ENCODE measurements at places on chromosomes 13 and 19.

- peak; percentile 38 for DNase-seq
These were observed 41.9 kb upstream of the POSTN start for GRCh38 chr13:37640499-37640898.

GRCh38 chr13:77390391-77390790 is 63.5 kb upstream of the MYCBP2 start:
- DNase-seq, result no peak

GRCh38 chr13:100195568-100195967 is 106.7 kb downstream of the PCCA start:
- no peak for DNase-seq

DNA sequence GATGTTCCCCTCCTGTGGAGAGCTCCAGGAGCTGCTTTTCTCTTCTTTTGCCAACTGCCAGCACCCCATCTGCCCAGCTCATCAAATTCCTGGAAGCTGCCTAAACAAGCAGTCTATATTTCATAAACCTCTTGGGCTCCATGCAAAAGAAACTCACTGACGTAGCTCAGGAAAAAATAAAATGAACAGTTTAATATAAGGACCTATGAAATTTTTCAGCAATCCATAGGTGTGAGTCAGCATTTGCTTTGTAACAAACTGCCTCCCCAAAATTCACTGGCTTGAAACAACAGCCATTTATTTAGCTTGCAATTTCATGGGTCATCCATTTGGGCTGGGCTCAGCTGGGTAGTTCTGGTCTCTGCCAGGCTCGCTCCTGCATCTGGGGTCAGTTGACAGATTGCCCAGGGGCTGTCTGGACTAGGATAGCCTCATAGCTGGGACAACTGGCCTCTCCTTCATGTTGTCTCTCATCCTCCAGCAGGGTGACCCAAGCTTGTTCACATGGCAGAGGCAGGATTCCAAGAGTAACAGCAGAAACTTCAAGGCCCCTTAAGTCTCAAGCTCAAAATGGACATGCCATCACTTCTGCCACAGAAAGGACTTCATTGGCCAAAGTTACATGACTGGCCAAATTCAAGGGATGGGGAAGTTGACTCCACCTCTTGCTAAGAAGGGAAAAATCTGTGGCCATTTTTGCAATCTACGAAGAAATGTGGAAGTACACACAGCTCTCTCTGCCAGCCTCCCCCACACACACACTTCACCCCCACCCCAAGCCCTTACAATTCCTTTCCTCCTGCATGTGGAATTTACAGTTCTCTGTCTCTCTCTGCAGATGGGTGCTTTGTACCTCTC is 7.9 kb upstream of the PVR start:
- DNase-seq, result no peak

DNA sequence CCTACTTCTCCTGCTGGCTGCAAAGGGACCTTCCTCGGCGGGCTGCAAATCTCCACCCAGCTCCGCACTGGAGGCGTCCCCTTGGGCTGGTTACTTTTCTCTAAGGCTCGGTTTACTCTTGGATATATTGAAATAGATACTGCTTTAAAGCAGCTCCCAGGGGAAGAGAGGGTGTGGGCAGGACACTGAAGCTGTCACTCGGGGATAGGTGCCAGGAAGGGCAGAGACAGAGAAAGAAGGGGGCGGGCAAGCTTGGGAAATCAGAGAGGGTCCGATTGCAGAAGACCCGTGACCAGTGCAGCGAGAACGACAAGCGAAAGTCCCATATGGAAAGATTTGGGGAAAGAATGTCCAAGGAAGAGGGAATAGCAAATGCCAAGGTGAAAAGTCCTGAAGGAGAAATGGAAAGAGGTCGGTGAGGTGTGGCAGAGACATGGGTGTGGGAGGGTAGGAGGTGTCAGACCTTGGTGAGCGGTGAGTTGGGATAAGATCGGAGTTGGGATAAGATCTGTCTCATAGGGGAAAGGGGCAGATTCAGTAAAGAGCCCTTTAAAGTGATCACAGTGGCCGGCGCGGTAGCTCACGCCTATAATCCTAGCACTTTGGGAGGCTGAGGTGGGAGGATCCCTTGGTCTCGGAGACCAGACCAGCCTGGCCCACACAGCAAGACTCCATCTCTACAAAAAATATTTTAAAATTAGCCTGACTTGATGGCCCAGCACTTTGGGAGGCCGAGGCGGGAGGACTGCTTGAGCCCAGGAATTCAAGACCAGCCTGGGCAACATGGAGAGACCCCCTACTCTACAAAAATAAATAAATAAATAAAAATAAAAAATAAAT is 618 bp downstream of the THSD8 start:
- no peak for DNase-seq

GRCh38 chr19:16571822-16572331 is 338 bp downstream of the SLC35E1 start:
- DNase-seq, result peak; percentile 39

GRCh38 chr19:3193256-3194105 is 7.8 kb downstream of the NCLN start:
- DNase-seq, result no peak

- no peak for DNase-seq
These were observed 8.8 kb upstream of the DACH1 start for GRCh38 chr13:71875823-71876222.

DNA sequence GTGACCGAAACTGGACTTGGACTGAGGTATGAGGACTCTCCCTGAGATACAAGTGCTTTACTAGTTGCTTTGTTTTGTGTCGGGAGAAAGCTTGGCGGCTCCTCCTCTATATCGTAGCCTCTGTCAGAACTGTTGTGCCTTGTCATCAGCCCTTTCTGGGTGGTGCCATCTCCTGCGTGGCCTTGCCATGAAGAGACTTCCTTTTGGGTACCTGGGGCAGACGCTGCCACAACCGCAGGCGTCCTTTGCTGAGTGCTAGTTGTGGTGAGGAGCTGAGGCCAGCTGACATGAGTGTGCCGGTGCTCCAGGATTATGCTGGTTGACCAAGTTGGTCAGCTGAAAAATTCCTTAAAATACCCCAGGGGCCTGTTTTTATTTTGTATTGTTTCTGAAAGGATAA is 124.5 kb downstream of the AKAP11 start:
- DNase-seq, result no peak

- no peak for DNase-seq
These were observed 4.3 kb upstream of the ZDHHC20 start for GRCh38 chr13:21463424-21463823.

GRCh38 chr19:38389101-38389925 is 816 bp downstream of the SPRED3 start:
- DNase-seq, result no peak

DNA sequence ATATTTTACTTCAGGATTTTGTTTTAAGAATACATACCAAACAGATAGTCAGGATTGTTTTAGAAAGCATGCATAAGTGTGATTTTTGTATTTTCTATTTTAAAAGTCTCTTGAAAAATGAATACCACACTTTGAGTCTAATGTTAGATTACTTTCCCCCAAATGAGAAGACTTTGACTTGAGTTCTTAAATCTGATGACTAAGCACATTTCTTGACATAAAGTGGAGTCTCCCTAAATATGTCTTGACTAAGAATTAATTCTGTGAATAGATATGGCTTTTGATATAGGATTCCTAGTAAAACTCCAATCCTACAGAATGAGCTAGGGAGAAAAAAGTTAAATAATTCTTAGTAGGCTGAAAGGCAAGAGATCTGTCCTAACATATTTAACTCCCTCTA is 624.2 kb upstream of the SPRY2 start:
- no peak for DNase-seq

- DNase-seq, result no peak
These were observed 3.0 kb upstream of the DOCK6 start for GRCh38 chr19:11265177-11265784.

DNA sequence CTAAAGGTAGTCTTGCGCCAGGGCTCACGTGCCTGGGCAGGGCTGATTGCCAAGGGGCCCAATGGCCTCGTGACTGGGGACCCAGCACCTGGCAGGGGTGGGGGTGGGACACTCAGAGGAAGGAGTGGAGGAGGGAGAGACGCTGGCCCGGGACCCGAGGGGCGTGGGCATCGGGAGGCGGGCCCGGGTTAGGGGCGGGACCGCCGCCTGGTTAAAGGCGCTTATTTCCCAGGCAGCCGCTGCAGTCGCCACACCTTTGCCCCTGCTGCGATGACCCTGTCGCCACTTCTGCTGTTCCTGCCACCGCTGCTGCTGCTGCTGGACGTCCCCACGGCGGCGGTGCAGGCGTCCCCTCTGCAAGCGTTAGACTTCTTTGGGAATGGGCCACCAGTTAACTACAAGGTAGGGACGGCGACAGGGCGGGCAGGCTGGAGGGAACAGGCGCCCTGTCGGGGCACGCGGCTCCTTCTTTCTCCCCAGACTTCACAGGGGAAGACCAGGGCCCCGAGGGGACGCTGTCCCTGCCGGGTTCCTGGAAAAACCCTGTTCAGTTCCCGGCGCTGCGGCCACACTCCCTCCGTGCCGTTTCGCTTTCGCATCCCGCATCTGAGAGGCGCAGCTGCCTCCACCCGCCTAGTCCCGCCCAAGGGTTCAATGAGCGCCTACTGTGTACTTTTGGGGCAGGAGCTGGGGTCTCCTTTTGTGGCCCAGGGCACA is at the start of gene IFI30:
TSS of gene IFI30 (plus strand) at position 242 of the 717 bp plus-strand sequence. CDS start at position 271, 29 bp downstream.
- peak; percentile 19 for DNase-seq

- no peak for DNase-seq
These were observed 995 bp upstream of the MKNK2 start for GRCh38 chr19:2051773-2052704.

DNA sequence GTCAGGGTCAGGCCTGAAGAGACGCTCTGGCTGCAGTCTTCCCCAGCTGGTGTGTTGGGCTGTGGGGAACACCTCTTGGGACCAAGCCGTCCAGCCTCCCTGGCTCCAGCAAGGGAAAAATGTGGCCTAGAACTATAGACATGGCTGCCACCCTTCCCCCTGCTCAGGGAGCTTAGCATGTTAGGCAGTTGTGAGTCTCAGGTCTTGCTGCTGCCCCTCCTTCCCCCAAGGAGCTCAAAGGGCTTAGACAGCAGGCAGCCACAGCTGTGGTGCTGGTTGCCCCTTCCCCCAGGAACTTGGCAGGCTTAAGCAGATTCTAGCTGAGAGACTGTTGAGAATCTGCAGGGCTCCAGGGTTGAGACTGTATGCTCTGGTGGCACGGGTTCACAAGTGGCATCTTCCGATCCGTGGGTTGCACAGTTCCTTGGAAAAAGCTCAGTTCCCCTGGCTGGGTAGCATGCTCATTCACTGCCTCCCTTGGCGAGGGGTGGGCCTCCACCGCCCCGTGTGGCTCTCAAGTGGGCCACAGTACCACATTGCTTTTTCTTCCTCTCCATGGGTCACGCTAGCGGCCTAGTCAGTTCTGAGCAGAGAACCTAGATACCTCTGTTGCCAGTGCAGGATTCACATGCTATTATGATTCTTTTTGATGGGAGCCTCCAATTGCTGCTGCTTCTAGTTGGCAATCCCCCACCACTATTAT is 1258.6 kb downstream of the OLFM4 start:
- no peak for DNase-seq

DNA sequence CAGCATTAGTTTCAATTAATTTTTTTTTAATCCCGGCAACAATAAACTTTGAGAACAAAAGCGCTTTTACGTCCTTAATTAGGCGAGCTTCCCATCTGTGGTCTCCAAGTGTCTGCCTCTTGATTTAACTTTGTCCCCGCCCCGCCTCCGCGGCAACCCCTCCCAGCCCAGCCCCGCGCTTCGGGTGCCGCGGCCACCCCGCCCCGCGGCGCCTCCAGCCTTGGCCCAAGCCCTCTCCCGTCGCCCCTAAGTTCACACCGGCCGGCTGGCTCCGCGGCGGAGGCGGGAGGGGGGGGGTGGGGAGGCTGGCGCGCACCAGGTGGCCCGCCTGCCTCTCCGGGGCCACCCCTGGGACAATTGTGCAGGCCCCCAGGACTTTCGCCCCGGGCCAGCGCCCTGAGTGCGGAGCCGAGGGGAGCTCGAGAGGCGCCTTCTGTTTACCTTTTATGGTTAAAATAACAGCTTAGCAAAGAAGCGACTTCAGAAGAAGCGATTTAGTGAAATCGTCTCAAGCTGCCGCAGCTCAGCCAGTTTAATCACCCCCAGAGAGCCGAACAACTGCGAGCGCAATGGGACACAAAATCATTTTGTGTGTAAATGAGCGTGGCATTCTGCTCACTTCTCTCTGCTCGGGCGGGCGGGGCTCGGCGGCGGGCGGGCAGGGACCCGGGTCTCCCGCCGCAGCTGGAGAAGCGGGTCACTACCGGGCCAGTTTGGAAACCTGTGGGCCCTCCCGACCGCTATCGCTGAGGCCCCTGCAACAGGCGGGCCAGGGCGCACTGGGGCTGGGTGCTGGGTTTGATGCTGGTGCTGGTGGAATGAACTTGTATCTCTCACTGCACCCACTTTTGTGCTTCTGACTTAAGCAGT is 1.4 kb downstream of the KCTD15 start:
- DNase-seq, result no peak

DNA sequence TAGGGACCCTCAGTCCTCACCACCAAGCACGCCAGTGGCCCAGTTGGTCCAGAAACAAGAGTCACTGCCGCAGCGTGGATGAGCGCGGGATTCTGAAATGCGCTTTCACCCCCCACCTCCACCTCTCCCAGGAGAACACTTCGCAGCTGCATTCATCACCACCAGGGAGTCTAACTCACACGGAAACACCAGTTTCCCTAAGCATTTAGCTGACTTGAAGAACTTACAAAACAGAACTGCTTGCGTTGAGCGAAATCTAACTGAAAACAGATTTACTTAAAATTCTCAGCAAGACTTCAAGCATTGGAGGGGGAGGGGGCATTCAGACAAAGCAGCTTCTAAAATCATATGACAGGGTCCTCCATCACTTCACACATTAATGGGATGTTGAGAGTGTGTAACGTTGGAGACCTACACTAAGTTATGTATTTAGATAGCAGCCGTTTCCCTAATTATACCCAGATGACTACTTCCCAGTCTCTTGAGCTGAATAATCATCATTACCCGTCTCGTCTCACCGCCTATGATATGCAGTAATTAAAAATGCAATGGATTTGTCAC is 258.2 kb upstream of the IRS2 start:
- DNase-seq, result peak; percentile 79

GRCh38 chr13:32824675-32825074 is 191.5 kb upstream of the KL start:
- DNase-seq, result no peak

- DNase-seq, result peak; percentile 51
These were observed 4.3 kb upstream of the ZNF17 start for GRCh38 chr19:57406516-57407123.

GRCh38 chr19:54429545-54430227 is 14.4 kb downstream of the TTYH1 start:
- DNase-seq, result no peak

- no peak for DNase-seq
These were observed 81.2 kb downstream of the STARD13 start for GRCh38 chr13:33204130-33204927.

Data from NCI-H1092 treated with DMSO at 0.1 percent for 48 hours (cell line).